AG09309 (cell line): ENCODE measurements at places on chromosomes 4 and X.

DNA sequence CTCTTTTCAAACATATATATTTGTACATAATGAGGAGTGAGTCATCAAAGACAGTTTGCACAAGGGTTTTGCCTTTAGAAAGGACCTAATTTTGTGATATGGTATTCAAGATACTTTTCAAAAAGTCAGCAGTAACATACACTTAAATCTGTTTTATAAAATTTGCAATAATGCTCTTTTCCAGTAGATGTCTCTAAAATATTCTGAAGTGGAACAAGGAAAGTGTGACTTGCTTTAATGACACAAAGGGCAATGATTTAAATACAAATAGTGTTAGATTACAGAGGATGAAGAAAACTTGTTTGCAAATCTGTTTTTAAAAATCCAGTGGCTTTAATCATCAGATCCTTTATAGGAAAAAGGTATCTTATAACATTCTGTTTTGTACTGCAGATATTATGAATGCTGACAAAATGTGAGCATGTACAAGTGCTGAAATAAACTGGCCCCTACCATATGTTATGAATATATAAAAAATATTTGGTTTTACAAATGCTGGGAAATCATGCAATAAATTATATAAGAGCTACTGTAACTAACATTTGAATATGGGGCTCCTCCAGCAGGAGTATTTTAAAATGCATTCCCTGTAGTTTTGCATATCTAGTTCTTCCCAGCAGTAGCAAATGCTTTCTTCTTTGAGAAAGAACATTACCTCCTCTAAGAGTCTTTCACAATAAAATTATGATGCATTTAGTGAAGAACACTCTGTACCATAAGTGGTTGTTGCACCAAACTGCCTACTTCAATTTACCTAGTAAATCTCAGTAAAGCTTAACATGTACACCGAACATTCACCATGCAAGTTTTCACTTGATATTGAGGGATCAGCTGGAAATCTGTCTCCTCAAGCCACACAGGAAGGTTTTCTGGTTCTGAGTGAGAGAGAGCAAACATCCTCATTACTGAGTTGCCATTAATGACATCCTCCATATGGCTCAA, 20.2 kb downstream of the MMRN1 start:
- DNase-seq, result no peak

GRCh38 chr4:1973661-1974060, 35.1 kb downstream of the NELFA start:
- DNase-seq, result no peak

DNA sequence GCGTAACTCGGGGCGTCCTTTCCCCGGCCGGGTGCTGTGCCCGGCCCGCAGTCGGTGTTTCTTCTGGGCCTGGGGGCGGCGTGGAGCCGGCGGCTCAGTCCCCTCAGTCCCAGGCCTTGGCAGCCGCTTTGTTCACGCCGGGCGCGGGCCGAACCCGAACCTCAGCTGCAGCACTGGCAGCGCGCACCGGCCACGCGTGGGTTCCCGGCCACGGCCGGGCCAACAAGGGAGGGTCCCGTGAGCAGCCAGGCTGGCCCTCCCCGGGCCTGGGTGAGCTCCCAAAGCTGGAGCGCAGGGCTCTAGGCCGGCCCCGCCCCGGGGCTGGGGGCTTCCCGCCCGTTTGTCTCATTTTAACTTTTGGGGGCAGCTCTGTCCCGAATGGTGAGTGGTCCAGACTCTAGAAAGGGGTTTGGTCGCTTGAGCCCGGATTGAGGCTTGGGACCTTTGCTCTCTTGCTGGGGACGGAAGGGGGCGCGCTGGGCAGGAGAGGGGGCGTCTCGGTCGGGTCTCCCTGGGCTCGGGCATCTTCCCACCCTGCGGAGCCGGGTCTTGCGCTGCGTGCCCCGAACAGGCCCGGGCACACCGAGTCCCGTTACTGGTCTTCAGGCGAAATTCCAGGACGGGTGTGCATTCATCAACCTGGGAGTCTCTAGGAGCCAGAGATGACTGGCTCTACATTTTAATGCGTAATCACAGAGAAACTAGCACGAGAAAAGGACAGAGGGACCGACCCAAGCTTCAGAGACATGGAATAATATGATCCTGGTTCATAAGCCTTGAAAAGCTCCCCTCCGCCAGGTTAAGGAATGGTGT, 177.1 kb downstream of the CBR4 start:
- DNase-seq, result no peak

- DNase-seq, result no peak
Observed at GRCh38 chr4:102574317-102574716, 73.2 kb downstream of the NFKB1 start.

GRCh38 chr4:148795156-148795864, 353.1 kb upstream of the NR3C2 start:
- DNase-seq, result no peak

- DNase-seq, result no peak
Observed at GRCh38 chrX:71000139-71000538, 68.0 kb downstream of the SNX12 start.

DNA sequence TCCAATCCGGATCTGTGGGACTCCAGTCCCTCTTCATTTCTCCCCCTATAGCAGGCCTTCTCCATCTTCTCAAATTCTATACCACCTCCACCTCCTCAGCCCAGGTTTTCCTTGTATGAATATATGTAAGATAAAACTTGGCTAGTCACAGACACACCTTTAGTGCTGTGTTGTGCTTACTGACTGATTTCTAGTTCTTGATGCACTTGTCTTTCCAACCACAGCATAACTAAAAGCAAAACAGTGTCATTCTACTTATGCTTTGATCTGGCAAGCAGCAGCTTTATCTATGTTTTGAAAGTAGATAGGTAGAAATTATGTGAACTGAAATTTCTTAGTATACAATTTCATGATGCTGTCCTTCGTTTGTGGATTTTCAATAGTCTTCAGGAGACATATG, 47.5 kb downstream of the CCNI start:
- DNase-seq, result no peak

DNA sequence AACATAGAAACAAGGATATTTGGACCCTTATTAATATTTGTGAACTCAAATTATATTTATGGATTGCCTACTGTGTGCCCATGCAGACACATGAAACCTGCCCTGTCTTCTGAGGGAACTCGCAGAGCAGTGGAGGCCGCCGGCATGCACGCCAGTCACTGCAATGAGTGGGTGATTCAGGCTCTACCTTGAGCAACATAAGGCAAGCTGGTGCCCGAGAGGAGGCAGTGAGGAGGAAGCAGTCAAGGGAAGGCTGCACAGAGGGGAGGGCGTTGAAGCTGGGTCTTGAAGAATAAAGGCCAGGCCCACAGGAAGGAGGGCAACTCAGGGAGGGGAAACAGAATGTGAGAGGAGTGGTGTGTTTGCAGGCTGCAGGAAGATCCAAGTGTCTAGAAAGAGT, 52.8 kb downstream of the PPEF2 start:
- DNase-seq, result no peak

DNA sequence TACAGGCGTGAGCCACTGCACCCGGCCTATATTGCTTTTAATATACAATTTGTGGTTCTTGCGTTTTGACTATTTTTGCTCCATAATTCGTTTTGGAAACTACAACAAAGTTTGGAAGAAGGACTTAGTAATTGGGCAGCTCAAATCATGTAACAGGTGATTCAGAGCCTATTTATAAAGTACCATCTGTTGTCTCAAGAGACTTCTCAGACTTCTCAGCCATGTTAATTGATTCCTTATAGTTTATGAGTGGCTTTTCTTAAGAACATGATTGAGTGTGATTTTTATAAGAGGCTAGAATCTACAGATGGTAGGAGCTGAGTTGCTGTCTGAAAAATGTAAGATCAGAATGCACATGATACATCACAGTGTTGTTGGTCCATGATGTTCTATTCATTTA, 240.2 kb downstream of the ADGRL3 start:
- DNase-seq, result no peak

GRCh38 chrX:10902001-10902400, 209.1 kb upstream of the HCCS start:
- no peak for DNase-seq

- no peak for DNase-seq
Observed at GRCh38 chrX:13659063-13659462, 6.1 kb downstream of the TCEANC start.

GRCh38 chr4:175806727-175807126, 5.3 kb downstream of the GPM6A start:
- DNase-seq, result no peak

DNA sequence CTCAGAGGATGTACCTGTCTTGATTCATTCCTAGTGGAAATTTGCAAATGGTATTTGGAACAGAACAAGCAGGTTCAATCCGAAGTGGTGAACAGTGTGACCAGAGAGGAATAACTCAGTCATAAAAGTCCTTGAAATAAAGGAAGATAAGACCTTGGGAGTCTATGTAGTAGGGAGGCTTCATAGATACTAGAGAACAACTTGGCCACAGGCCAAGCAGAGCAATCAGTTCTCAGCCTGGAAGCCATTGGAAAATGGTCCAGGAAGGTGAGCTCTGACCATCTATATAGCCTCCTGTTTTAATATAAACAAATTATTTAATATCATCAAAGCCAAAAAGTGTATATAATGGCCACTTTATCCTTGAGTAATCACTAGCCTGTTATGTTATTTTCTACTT, 11.3 kb downstream of the TXK start:
- DNase-seq, result no peak

GRCh38 chr4:179145746-179146525, 1703.7 kb upstream of the AGA start:
- DNase-seq, result no peak

DNA sequence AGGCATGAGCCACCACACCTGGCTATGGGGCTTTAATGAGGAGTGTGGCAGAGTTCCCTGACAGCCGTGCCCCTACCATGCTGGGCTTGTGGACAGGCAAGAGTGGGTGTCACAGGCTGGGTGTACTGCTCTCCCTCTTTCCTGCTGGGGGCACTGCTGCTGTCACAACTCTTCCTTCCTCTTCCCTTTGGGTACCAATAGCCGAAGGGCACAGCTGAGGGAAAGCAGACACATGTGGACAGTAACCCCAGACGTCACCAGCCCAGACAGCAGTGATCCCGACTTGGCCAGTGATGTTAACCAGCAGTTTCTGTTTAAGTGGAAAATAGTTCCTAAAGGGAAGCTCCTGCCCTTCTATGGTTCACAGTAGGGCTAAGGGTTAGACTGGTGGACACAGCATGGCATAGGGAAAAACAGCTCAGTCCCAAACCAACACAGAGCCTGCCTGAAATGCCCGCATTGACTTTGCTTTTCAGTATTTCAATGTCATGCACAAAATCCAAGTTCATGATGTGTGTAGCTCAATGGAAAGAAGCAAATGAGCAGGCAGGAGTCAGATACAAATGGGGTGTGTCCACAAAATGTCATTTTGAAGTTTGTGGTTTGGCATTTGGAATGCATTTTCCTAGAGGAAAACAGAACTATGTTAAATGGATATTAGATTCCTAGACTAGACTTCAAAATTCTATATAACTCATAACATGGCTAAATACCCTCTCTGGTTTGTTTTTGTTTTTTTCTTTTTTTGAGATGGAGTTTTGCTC, 24.9 kb upstream of the DDX3X start:
- DNase-seq, result no peak

GRCh38 chrX:55123900-55124299, 35.1 kb downstream of the PAGE2 start:
- no peak for DNase-seq

DNA sequence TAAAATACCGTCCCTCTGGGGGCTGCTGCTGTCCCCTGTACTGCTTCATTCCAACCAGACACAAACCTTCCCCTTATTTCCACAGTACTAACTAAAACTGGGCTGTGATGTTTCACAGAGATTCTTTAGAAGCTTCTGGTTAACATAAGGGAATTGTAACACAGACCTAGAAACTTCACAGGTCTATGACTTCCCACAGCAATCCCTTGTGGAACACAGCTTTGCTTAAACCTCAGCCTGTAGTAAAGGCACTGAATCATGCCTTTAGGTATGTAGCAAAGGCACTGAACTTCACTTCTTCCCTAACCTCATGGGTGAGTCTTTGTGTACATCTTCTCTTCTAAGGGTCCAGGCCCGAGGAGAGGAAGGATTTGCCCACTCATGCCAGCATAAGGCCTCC, 49.4 kb downstream of the SPINK2 start:
- no peak for DNase-seq

GRCh38 chrX:55778322-55778721, 60.8 kb downstream of the RRAGB start:
- peak; percentile 4 for DNase-seq

DNA sequence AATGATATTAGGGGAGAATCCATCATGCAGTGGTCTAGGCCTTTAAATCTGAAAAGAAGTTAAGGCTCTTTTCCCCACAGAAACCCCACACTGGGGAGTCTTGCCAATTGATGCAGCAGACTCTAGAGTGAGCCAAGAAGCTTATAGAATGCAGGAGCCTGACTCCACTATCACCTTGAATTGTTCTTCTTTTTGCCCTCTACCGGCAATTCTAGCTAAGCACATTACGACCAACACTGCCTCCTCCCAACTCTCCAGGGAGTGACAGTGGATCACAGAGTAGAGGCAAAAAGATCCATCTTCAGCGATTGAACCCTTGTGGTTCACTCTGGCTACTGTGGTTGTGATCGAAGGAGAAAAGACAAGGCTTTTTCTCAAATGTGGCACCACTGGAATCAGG, 331.5 kb downstream of the NKX6-1 start:
- DNase-seq, result no peak

- no peak for DNase-seq
Observed at GRCh38 chrX:107716118-107716684, 59.4 kb downstream of the TSC22D3 start.

DNA sequence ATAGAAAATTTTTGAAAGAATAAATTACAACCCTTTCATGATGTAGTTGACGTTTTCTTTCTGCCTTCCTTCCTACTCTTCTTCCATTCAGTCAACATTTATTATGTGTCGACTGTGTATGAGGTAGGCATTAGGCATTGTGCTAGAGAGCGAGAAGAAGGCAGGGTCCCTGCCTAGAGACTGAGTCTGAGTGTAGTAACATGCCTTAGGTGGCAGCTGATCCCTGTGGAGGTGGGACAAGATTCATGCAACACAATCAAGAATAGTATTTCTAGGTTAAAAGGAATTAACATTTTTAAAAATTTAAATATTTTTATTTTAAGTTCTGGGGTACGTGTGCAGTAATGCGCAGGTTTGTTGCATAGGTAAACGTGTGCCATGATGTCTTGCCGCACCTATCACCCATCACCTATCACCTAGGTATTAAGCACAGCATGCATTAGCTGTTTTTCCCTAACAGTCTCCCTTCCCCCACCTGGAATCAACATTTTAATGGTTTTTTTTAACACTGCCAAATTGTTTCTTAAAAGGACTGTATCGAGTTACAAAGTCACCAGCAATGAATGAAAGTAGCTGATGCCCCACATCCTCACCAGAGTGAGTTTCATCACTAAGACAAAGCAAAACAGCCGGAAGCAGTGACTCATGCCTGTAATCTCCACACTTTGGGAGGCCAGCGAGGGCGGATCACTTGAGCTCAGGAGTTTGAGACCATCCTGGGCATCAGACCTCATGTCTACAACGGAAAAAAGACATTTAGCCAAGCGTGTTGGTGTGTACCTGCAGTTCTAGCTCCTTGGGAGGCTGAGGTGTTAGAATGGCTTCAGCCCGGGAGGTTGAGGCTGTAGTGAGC, 84.0 kb downstream of the WWC2 start:
- DNase-seq, result peak; percentile 48
